AG09309 (cell line): ENCODE measurements at places on chromosomes 2 and 18.

DNA sequence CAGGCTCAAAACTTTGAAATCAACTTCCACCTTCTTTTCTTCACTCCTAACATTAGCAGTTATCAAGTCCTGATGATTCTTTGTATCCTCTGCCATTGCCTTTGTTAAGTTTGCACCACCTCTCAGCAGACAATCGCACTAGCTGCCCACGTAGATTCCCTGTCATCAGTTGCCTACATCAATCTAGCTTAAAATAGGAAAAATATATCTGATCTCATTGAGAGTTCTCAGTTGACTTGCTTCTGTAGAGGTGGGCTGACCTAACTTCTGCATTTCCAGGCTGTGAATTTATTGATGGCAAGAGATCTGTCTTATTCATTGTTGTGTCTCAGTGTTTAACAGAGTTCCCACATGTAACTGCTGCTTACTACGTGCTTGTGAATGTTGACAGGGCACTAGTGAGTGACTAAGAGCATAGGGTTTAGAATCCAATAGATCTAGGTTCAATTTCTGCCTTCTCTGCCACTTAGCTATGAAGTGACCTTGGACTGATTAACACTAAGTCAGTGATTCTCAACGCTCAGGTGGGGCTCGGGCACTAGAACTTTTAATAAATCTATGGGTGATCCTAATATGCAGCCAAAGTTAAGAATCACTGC, 3.7 kb upstream of the INSIG2 start:
- no peak for DNase-seq

DNA sequence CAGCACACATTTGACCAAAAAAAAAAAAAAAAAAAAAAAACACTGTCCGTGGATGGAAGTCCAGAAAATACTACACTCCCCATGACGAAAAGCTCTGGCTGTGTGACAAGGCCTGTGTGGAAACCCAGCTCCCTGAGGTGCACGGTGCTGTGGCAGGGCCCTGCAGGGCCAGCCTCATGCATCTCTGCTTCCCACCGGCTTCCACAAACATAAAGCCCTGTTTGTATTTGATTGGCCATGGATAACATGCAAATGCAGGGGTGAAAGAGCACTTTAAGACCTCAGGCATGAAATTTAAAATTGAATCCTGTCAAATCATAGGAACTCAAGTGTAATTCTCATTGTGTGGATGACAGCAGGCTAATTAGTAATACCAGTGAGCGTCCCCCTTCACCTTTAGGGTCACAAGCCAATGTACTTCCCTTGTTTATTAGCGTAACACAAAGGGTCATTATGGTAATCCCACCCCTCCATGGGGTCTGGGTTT, 757.2 kb downstream of the GALR1 start:
- no peak for DNase-seq

DNA sequence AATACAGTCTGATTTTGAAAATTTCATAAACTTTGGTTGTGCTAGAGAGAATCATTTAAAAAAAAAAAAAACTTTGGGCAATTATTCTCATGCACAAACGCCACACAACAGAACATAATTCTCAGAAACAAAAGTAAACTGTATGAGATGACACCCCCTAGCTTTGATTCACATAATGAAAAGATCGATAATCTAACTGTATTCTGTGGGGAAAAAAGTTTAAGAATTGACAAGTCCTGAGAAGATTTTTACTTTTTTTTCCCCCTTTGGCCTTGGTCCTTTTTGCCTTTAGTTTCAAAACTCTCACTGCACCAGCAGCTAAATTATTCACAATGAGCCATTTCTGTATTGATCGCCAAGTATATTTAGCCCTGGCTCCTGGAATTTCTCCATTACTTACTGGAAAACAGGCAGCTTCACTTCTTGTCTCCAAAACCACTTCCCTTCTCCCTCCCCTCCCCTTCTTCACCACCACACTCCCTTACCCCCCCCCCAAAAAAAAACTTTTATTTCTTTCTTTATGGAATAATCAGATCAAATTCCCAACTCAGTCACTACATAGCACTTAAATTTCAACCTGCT, 2.0 kb downstream of the IKZF2 start:
- DNase-seq, result no peak

DNA sequence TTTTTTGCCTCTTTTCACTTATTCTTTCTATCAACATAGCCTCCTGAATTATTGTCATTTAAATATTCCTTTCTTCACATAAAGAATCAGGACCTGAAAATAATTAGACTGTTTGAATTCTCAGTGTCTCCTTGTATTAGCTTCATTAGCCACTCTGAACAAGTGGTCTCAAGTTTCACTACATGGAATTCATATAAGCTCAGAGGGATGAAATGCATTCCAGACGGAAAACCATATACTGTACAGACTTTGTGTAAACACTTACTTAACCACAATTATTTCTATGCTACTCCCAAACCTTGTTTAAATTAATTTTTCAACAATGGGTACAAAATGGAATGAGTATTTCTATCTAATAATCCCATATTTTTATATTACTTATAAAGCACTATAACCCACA, 53.4 kb downstream of the CHN1 start:
- no peak for DNase-seq

- no peak for DNase-seq
These were observed 17.8 kb upstream of the ODC1 start for GRCh38 chr2:10465910-10466309.

DNA sequence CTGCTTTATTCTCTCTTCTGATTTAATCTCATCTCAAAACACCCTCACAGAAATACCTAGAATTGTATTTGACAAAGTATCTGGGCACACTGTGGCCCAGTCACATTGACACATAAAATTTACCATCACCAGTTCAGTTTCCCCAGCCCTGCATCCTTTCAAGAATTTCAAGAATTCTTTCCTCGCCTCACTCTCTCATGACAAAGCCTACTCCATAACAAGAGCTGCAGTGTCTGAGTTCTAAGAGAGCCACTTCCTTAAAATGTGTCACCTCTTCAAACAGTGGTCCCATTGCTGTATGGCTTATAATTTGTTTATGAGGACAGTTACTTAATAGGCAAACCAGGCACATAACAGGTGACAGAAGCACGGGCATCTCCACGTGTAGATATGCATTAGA, 90.9 kb upstream of the STK39 start:
- no peak for DNase-seq

GRCh38 chr2:195600778-195601177, 56.2 kb upstream of the SLC39A10 start:
- no peak for DNase-seq

DNA sequence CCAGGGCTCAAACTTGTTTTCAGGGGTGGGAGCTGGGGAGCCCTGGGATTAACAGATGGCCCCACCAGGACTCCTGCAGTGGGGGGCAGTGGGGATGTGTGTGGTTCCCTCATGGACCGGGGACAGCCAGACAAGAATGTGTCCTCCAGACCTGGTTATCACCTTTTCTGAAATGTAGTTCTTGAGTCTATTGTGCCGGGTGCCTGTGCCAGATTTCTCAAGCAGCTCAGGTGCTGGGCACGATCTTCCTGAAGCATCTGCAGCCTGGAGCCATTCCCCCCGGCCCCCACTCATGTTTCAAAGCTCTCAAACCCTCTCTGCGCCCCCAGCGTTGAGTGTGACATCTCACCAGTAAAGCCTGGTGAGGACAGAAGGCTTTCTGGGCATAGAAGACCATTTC, 48.4 kb upstream of the HAAO start:
- DNase-seq, result no peak

DNA sequence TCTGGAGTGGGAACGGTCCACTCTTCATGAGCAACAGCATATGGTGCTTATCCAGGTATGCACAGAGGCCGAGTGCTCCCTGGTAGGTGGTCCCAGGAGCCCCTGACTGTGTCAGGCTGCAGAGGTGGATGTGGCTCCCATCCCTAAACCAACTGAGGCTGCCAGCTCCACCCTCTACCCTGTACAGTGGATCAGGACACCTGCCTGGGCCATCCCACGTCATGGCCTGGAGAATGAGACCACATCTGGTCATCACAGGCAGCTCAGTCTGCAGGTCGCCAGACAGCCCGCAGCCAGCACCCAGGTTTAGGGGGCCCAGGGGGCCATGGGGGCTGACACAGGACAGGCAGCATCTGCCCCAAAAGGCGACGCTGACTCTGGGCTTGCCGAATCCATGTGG, 100.3 kb upstream of the TMEM18 start:
- no peak for DNase-seq

DNA sequence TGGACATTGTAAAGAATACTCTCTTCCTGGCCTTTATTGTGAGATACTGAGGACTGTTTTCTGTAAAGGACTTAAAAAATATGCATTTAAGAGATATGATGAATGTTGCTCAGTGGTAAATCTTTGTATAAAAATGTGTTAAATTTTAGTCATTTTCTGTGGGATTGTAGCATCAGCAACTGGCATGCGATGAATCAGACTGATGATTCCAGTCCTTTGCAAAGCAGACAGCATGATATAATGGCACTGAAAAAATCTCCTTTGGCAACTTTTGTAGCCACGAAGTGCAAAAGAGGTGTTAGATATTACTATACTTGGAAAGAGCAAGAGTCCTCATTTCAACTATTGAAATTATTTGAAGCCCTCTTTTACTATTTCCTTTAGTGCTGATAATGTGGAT, 678.7 kb downstream of the PLCL1 start:
- peak; percentile 11 for DNase-seq

- no peak for DNase-seq
These were observed 41.5 kb upstream of the LTBP1 start for GRCh38 chr2:32905270-32905669.

GRCh38 chr18:3015851-3016250, 2.9 kb upstream of the LPIN2 start:
- DNase-seq, result no peak

- no peak for DNase-seq
These were observed 36.5 kb downstream of the GALNT14 start for GRCh38 chr2:31101701-31102100.

- DNase-seq, result no peak
These were observed 54.5 kb upstream of the PXDN start for GRCh38 chr2:1798785-1799144.

- no peak for DNase-seq
These were observed 21.2 kb upstream of the NAB1 start for GRCh38 chr2:190627448-190628412.

- peak; percentile 78 for DNase-seq
These were observed 23.6 kb upstream of the HES6 start for GRCh38 chr2:238263204-238264071.

- no peak for DNase-seq
These were observed 107.9 kb downstream of the TMEM163 start for GRCh38 chr2:134610871-134611270.

GRCh38 chr2:161981679-161982250, 92.2 kb downstream of the DPP4 start:
- DNase-seq, result no peak

DNA sequence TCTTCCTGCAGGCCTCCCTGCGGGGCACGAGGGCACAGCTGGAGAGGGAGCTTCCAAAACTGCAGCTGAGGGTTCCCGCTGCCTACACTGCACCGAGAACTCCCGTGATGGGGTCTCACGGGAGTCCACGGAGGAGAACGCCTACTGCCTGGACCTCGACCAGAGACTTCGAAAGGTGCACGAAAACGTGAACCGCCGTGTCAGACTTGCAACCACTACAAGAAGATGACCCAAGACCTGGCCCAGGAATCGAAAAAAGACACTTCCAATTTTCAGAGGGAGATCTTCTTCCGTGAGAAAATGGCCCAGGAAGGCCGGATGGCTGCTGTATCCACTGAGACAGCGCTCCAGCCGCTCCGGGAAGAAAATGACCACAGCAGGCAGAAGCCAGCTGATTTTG, 52.9 kb upstream of the TXNDC2 start:
- no peak for DNase-seq

- DNase-seq, result no peak
These were observed 10.1 kb upstream of the IFIH1 start for GRCh38 chr2:162328424-162329157.

DNA sequence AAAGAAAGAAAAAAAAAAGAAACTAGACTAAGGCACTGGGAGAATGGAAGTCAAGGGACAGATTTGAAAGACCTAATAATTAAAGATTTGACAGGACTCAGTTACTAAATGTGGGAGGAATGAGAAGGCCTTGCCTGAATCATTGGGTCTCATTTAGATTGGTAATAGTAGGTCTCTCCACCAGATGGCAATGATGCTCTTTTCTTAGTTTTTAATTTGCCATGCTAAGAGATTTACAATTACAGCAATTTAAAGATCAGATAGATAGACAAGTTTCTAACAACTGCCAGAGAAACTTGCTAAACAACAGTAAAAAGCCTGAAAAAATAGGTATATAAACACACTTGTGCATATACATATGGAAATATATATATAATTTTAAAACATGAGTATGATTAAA, 153.0 kb downstream of the TMEM247 start:
- DNase-seq, result peak; percentile 52

DNA sequence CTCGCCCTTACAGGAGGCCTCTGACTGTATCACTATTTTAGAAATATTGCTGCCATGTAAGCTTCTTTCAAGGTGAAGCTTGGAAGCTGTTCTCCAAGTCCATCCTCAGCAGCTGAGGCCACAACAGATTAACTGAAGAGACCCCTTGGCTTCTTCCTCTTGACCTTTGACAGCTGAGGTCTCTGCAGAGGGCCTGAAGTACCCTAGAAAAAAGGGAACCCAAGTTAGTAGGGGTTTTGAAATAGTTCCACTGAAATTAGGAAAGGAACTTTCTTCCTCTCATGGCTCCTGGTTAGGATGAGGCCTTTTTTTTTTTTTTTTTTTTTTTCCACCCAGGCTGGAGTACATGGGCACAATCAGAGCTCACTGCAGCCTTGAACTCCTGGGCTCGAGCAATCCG, 15.5 kb upstream of the IHH start:
- no peak for DNase-seq
